HepG2 (cell line): ENCODE measurements at places on chromosomes 5 and 9. TPM values are rescaled to one million over a fixed set of nuclear protein-coding genes. Genes with fewer than 3 reads are reported as not detected.

Gene BTF3
- polyA plus RNA-seq: 471 and 557 TPM in 2 replicates

Gene FBLL1
- polyA plus RNA-seq: 0.17 and 0.34 TPM in 2 replicates

Gene KCNN2
- polyA plus RNA-seq: not detected in 2 replicates

DNA sequence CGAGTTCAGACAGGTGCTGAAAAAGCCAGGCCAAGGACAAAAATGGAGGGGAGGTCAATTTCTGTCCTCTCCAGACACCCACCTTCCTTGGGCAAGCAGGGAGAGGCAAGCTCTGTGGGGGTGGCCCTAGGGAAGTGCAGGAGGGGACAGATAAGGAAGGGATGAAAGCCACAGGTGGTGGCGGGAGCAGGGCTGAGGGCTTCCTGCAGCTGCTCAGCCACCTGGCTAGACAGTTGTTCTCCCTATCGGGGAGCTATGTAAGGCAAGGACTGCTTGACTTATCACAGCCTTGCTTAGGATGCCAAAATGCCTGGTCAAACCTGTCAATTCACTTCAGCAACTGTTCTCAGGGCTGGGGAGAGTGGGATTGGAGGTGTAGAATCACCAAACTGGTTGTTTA lies 266.1 kb downstream of the ZSWIM6 start:
- DNase-seq: no peak
